Femur (tissue), 1 donor: ENCODE measurements at places on chromosomes 7 and 10.

GRCh38 chr7:157622408-157623205 is 285.8 kb downstream of the DNAJB6 start:
- DNase-seq: no peak

GRCh38 chr10:54262726-54263125 is 538.3 kb downstream of the PCDH15 start:
- DNase-seq: no peak

DNA sequence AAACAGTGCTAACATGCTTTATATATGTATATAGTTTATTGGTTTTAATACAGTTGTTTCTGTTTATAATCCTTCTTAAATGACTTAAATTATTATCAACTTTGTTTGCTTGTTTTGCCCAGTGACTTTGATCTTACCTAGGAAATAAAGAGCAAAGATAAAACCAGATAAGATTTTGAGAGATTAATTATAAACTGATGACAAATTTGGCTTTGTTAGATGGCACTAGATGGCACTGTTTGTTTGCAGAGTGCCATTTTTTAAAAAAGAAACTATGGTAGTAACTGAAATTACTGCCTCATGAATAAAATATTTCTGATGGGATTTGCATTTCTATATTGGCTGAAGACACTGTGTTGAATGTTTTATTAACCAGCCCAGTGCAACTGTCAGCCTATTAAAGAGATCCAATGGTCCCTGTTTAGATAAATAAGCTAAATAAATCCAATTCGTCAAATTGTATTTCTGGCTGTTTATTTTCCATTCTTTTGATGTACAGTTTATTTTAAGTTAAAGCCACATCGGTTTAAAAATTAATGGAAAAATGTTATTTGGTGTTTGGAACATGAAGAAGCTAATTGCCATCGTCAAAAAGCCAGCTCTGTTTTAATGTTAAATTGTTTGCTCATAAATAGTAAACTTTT is 28.7 kb downstream of the VTI1A start:
- DNase-seq: no peak

- no peak for DNase-seq
Measured at GRCh38 chr10:120402147-120402766, 54.8 kb upstream of the PLPP4 start.

- DNase-seq: no peak
Measured at GRCh38 chr7:150744041-150744656, 6.9 kb downstream of the GIMAP5 start.

DNA sequence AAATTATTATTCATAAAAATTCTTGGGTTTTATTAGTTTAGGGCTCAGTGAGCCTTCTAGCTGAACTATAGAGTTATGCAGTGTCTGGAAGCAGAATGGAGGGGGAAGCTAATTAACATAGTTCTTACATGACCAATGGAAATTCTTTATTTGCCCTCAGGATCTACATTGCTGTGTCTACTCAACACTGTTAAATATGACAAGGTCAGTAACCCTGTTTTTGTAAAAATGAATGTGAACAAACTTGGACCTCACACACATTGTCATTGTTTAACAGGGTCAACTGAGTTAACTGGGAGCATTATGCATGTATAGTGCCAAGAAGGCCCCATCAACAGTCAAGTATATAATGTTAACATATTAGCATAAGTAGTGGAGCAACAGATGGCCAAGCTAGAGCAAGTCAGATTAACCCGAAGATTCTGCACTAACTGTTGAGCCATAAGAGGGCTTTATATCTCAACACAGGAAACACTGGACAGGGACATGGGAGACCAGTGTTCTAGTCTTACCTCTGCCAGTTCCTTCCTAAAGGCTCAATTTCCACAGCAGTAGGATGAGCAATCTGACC is 122.5 kb upstream of the SEM1 start:
- DNase-seq: no peak

DNA sequence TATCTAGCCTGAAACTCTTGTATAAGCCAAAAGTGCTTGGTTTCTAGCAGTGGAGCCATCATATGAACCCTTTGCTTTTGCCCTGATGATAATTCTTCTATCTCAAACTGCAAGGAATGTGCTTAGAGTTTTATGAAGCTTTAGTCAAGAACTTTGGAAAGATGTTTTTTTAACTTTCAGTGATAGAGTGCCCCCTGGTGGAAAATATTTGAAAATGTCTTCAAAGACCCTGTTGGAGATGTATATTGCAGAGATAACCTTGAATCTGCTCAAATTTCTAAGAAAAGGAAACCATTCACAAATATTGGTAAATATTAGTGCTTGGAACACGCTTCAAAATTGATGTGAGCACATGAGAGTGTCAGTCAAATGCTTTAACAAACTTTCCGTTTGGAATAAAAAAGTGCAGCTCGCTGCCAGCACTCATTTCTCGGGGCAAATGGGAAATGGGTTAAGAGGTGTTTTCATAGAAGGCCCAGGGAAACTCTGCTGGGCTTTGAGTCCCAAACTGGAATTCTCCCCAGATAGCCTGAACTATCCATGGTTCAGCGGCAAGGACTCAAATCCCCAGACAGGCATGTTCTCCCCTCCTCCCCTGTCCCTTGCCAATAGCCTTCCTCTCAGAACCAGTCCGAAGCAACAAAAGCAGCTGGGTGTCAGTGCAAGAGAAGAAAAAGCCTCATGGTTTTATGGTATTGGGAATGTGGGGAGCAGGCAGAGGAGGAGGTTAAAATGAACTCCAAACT is 129.3 kb downstream of the MYOF start:
- no peak for DNase-seq

GRCh38 chr7:131455546-131455945 is 100.9 kb downstream of the PODXL start:
- no peak for DNase-seq

GRCh38 chr7:99748846-99749579 is 14.0 kb upstream of the CYP3A7 start:
- DNase-seq: no peak

DNA sequence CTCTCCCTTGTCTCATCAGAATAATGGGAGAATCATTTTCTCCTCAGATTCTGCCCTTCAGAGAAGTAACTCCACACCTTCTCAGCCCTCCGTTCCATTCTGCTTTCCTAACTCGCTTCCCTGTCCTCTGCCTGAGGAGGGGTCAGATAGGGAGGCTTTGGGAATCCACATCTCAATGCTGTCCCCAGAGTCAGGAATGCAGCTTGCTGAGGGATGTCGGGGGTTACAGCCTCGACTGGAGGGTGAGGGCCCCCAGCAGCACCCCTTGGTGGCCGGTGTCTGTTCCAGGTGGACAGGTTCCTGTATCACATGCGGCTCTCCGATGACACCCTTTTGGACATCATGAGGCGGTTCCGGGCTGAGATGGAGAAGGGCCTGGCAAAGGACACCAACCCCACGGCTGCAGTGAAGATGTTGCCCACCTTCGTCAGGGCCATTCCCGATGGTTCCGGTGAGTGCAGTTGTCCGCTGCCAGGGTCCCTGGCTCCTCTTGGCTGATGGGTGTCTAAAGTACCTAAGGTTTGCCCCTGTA is 6.9 kb downstream of the HKDC1 start:
- DNase-seq: no peak

- no peak for DNase-seq
Measured at GRCh38 chr7:110347081-110347480, 743.8 kb upstream of the LRRN3 start.

DNA sequence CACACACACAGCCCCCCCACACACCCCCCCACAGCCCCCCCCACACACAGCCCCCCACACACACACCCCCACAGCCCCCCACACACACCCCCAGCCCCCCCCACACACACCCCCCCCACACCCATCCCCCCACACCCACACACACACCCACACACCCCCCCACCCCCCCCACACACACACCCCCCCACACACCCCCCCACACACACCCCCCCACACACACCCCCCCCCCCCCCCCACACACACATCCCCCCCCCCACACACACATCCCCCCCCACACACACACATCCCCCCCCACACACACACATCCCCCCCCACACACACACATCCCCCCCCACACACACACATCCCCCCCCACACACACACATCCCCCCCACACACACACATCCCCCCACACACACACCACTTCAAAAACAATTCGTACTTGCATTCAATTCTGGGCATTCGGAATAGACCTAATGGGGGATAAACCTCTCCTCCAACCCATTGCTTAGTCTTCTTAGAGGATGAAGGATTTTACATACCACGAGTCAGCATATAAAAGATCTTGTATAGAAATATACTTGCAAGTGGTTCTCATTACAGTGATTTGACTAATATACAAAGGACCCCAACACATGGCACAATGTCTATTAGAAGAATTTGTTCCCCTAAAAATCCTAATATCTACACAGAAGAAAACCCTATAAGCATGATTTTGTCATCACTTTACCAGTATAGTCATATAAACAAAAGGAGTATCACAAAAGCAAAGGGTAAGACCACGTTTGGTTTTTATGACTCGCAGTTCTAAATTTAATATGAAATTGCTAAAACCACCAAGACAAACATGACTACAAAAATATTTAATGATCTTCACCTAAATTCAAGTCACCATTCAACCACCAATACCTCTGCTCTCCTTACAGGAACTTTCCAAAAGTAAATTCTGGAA is 80.9 kb downstream of the DIP2C start:
- DNase-seq: no peak

DNA sequence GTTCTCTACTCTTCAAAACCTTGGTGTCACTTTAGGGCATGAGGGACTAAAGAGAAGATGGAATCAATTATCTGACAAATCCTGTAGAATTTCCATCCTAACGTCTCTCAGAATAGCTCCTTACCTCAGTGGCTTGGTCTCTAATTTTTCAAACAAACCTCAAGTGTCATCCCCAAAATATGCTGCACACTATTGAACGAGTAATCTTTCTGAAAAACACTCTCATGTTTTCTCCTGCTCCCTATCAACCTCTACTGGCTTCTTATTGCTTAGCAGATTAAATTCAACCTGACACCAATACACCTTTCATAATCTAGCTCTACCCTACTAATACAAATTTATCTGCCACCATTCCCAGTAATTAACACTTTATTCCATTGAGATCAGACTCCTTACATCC is 8.5 kb downstream of the CNOT4 start:
- no peak for DNase-seq

DNA sequence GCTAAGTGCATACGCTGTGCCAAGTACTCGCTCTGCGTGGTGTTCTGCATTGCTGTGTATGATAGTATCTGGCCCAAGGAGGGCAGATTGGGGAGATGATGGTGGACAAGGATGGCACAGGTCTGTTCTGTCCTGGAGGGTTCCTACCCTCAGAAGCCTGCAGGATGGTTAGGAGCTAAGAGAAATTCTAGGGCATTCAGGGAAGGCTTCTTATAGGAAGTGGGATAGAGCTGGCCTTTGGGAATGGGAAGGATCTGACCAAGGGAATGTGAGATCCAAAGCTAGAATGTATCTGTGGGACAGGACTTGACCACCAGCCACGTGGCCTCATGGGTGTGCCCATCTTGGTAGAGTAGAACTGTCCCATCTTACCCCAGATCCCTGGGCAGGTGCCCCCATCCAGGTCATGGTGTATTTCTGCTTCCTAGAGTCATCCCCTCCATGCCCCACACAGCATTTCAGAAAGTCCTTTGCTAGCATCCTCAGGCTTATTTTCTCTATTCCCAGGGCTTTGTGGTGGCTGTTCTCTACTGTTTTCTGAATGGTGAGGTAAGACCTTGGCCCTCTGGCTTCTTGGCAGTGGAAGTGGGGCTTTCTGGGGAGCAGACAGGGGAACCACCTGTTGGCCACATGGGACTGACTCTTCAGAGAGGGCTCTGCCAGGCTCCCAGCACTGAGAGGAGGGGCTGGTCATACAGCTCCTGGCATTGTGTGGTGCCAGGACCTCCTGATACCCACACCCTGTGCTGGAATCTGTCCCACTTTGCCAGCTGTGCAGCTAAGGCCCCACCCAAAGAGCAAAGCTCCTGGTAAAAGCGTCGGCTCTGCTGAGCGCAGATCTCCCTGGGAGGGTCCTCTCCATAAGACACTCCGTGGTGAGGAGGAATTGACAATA is 52.5 kb downstream of the ADCYAP1R1 start:
- DNase-seq: peak; percentile 36

DNA sequence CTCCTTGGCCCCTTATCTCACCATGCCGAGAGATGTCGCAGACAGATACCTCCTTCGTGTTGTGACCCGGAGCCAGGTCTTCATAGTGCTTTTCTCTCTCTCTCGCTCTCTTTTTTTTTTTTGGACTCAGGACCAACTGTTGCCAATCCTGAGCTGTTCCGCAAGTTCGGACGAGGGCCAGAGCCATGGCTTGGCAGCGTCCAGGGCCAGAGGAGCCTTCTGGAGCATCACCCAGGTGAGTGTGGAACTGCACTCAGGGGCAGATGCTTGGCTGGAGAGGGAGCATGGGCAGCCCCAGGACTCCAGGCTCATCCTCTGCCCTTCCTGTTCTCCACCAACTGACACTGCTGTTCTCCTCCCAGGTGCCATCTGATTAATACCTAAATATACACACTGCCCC is 7.8 kb downstream of the ZNF862 start:
- DNase-seq: no peak

- DNase-seq: no peak
Measured at GRCh38 chr10:103802637-103803353, 52.6 kb downstream of the SH3PXD2A start.

- peak; percentile 93 for DNase-seq
Measured at GRCh38 chr7:73999664-74000435, 28.1 kb upstream of the ELN start.

DNA sequence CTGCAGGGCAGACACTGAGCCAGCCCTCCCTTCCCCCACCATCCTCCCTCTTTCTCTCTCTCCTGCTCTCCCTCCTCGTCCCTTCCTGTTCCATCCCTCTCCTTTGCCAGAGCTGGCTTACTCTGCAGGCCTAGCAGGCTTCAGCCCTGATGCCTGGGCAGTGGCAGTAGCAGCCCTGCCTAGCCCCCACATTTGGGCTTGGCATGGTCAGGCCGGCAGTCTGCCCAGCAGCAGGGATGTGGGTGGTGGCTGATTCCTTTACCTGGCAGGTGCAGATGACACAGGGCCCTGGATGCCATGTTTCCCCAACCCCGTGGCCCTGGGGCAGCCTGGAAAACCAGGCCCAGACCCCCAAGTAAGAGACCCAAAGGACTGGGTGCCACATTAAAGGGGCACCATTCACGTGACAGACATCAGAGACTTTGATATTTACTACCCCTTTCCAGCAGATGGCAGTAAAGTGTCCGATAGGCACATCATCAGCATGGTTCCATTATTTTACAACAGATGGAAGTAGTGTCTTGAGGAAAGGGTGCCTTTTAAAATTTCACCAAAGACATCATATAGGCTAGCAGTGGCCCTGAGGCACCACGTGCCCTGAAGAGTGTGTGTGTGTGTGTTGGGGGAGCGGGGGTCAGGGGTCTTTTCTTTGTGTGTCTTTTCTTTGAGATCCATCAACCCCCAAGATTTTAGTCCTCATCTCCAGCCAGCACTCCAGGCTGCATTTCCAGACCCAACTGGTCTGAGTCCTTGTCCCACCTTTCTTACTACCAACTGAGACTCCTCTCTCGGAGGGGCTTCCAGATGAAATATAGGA is 5.9 kb downstream of the KCP start:
- DNase-seq: peak; percentile 13

GRCh38 chr7:41702635-41703371 is at the start of gene INHBA:
TSS of gene INHBA (minus strand) at chr7:41703090. CDS start at chr7:41700374, 2,716 bp downstream.
- DNase-seq: peak; percentile 60

- DNase-seq: no peak
Measured at GRCh38 chr7:47875998-47876744, 72.1 kb downstream of the PKD1L1 start.

- DNase-seq: no peak
Measured at GRCh38 chr10:98956576-98957260, 278.9 kb downstream of the HPSE2 start.
